DMS53 (cell line): ENCODE measurements at places on chromosomes 11 and 22.

GRCh38 chr11:66155387-66156073, 85.5 kb downstream of the PACS1 start:
- no peak for DNase-seq

DNA sequence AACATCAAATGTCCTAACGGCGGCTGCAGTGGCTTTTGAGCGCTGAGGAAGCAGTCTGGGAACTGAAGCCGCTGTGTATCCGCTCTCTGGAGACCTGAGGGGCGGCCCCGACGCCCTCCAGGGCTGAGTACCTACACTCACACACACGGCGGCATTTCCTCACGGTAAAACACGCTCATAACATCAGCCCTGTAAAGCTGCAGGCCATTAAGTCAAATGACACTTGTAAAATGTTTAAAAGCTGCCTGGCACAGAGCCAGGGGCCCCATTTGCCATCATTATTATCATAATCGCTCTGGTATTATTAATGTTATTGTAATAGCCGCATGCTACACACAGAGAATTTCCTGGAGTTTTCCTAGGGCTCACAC, 5.1 kb downstream of the CARS1 start:
- DNase-seq = peak; percentile 24

DNA sequence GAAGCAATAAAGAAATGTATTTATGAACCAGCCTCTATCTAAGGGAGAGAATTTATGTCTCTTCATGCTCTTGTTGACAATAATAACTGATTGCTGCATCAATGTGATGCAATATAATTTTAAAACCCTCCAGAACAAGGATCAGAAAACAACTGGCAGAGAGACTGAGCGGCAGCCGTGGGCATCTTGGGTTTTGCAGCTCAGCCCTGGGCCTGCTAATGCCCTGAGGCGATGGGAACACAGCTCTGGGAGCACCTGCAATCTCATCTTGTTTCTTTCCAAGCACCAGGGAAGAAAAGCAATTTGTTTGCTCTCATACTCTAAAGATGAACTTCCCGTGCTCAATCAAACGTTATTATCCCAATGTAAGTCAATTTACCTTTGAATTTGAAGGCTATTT, 245.7 kb downstream of the ST3GAL4 start:
- no peak for DNase-seq

DNA sequence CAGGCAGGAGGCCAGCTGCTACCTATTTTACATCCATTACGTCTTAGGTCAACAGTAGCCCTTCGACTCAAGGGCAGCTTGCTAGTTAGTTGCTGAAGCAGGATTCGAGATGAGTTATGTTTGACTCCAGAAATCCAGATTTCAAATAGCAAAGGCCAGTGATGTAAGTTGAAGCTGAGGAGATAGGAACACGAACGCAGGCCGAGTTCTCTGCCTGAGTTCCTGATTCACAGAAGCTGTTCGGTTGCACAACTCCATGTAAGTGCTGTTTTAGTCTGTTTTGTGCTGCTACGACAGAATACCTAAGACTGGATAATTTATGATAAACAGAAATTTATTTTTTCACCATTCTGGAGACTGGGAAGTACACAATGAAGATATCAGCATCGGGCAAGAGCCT, 111.2 kb downstream of the SLC1A2 start:
- DNase-seq = no peak

DNA sequence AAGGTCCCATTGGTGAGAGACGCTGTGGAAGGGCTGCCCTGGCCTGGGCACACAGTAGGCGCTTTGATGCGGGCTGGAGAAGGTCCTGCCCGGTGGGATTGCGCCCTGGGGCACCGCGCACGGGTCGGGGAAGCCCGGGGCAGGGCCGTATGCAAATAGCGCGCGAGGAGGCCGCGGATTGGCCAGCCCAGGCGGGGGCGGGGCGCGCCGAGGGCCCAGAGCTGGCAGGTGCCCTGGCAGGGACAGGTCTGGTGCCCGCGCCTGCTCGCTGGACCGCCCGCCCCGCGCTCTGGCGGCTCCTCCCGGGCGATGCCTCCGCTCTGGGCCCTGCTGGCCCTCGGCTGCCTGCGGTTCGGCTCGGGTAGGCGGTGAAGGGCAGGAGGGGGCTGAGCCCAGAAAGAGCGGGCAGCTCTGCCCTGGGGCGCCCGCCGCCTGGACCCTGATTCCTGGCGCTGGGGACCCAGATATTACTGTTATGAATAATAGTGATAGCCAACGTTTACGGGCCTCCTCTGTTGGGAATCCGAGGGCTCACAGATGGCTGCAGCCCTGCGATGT, at the start of gene UPK3A:
Gene UPK3A, plus strand, starts transcription at position 245 of the 558 bp plus-strand sequence. Its CDS starts 65 bp downstream, at position 310.
- peak; percentile 93 for DNase-seq

- DNase-seq = no peak
These were observed 32.9 kb upstream of the FSHB start for GRCh38 chr11:30197869-30198268.

GRCh38 chr22:37224757-37225420, 12.6 kb upstream of the SSTR3 start:
- no peak for DNase-seq

DNA sequence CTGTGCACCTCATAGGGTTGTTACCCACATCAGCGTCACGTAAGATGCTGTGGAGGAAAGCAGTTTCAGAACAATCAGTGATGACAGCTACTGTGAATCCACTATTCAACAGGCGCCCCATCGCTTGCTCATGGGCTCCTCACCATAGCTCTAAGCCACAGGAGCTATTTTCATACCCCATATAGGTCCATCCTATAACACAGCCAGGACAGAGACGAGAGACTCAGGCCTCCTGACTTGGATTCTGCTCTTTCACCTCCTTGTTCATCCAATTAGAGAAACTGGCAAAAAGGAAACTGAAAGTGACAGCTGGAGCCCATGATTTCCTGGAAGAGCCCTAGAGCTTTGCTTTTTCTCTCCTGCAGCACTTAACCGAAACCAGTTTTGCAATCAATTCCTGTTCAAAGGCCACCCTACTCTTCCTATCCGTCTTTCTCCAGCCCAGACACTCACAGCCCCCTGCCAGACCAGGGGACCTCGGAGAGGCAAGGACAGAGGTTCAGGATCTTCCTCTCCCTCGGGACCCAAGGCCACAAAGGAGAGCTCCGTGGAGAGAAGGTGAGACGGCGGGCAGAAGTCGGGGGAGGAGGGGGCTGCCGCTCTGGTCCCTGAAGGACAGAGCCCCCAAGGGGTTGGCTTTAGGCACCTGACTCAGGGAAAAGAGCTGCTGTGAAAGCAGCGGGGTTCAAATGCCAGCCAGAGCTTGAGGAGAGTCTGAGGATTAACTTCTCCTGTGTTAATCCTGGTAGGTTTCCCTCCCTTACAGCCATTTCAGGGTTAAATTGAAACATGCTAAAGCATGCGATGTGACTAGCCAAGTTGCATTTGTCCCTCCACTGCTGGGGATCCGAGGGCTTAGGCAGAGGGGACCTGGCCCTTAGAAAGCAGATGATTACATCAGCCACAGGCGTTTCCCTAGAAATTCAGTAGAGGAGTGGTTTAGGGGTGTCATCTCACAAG, at the start of gene APOL6:
Gene APOL6, plus strand, starts transcription at position 381 of the 960 bp plus-strand sequence. CDS start 7,980 bp downstream, outside the sequence.
- peak; percentile 45 for DNase-seq

GRCh38 chr11:112874980-112875379, 86.2 kb upstream of the NCAM1 start:
- DNase-seq = no peak

GRCh38 chr11:115612046-115612730, 108.0 kb upstream of the CADM1 start:
- no peak for DNase-seq

GRCh38 chr11:57244911-57245310, 7.9 kb upstream of the APLNR start:
- no peak for DNase-seq

- DNase-seq = no peak
These were observed 73.9 kb downstream of the SGSM3 start for GRCh38 chr22:40444178-40444831.

GRCh38 chr11:76551400-76551799, 106.6 kb downstream of the EMSY start:
- no peak for DNase-seq

- no peak for DNase-seq
These were observed 396.2 kb downstream of the NTM start for GRCh38 chr11:131766637-131767036.

GRCh38 chr11:28049338-28050216, 58.4 kb downstream of the KIF18A start:
- DNase-seq = peak; percentile 3

- DNase-seq = no peak
These were observed 17.2 kb upstream of the TSKU start for GRCh38 chr11:76765863-76766350.

- no peak for DNase-seq
These were observed 68.2 kb downstream of the ENDOD1 start for GRCh38 chr11:95157824-95158223.

- DNase-seq = no peak
These were observed 36.8 kb upstream of the SMTN start for GRCh38 chr22:31044262-31044861.

DNA sequence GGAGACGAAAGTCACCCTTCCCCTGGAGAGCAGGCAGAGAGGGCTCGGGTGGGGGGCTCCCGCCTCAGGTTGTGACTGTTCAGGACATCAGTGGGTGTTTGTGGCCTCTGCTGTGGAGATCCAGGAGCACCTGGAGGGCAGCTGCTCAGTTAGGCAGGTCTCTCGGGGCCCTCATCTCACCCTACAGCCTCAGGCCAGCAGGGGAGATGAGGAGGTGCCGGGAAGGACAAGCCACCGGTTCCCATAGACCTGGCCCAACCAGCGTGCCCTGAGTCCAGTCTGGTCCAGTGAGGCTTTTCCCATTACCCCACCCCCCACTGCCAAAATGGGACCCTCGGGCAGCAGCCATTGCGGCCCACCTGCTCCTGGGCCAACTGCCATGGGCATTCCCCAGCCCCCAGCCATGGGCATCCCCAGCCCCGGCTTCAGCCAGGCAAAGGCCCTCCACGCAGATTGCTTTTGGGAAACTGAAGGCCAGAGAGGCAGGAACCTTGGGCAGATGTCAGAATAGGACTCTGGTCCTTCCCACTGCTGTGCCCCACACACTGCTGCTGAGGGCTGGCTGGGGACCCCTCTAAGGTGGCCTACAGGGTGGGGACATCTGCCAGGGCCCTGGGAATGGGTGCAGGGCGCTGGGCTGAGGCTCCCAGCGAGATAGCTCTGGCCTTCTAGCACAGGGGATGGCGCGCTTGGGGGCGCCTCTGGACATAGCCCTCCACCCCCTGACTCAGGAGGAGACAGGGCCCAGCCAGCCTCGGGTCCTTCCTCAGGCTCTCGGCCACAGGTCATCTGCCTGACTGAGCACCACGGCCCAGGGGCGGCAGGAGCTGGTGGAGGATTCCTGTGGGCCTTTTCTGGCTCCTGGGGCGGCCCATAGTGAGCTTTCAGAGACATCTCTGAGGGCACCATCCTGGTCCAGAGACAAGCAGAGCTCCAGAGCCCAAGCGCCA, 4.8 kb downstream of the PIM3 start:
- no peak for DNase-seq

GRCh38 chr11:45964911-45965389, 42.5 kb downstream of the LARGE2 start:
- peak; percentile 78 for DNase-seq

DNA sequence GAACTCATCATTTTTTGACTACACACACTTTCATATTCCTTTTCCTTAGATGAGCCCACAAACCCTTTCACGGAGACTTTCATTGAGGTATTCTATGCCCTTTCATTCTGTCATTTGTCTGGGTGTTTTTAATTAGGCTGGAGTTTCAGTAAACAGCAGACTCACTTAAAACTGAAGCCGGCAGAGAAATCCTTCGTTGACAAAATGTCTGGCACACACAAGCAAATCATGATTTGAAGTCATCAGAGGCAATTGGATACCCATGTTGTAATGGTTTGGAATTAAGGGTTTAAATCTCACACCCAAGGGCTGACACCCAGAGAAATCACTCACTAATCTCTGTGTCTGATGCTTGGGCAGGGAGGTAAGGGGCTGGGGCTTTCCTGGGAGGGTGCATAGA, 127.1 kb downstream of the EHF start:
- no peak for DNase-seq

DNA sequence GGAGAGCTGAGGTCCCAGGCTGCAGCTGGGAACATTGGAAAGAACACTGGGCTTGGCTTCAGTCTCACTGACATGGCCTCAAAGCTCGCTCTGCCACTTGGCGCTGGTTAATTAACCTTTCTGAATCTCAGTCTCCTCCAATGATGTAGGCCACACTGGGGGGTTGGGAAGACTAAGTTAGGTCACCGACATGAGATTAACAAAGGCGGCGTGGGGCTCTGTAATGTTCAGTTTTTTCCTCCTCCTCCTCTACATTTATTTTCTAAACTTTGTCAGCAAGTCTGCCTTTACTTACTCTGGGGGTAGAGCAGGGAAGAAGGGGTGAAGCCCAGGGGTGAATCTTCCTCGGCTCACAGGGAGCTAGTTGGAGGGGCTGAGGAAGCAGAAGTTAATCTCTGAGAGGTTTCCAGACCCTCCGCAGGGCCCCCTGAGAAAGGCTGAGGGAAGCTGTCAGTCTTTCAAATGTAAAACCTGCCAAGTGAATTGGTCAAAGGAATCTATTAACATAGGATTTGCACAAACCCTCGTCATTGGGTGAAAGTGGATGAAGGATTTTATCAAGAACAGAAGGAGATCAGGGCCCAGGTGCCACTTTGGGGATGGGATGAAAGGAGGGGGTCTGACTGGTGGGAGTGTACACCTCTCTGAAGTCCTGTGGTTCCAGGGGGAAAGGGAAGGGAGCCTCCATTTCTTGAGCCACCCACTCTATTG, 32.1 kb upstream of the TENM4 start:
- DNase-seq = no peak

DNA sequence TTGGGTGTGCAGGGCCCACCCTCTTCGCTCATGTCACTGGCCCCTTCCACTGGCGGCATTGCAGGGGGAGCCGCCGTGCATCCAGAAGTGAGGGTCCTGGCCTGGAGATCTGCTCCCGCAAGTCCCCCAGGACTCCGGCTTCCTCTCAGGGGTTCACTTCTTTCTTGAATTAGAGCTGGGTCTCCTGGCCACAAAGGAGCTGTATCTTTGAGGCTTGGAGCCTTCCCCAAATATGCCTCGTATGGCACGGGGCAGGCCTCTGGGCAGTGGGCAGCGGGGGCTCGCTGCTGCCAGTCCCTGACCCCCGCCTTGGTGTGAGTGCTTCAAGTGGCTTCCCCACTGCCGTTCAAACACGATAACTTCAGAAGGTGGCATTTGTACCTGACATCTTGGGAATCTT, 7.4 kb upstream of the IFITM3 start:
- no peak for DNase-seq

DNA sequence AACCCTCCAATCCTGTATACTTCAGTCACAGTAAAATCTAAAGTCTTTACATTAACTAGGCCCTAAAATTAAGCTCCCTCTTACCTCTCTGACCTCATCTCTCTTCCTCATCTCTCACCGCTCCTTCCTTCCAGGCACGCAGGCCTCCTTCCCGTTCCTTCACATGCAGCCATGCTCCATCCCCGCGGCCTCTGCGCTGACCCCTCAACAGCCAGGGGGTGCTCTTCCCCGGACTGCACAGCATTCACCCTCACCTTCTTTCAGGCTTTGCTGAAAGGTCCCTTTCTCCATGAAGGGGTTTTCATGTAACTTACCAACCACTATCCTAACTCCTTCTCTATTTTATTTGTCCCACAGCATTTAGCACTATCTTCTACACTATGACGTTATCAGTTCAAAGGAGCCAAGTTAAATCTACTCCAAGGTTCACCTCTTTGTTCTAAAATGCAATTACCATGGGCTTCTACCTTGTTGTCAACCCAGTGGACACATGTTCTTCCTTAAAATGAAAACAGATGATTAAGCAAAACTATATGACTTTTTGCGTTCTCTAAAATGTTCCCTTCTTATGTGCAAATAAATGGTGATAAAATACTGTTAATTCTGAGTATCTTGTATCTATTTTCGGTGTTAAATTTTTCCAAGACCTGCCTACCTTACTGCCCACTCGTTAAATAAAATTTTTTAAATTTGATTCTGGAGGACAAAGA, 57.8 kb upstream of the APOA1 start:
- peak; percentile 12 for DNase-seq

GRCh38 chr11:132475026-132475425, 1057.3 kb downstream of the OPCML start:
- no peak for DNase-seq
